Cardiac ventricle fibroblast (primary cell): ENCODE measurements at places on chromosomes 4 and X. TPM values are rescaled to one million over a fixed set of nuclear protein-coding genes. Genes with fewer than 3 reads are reported as not detected.

The RAB41 gene
- not detected in 2 replicates for total RNA-seq

The ADGRG2 gene
- total RNA-seq = 0.37 and 0.39 TPM in 2 replicates

The CLTRN gene
- total RNA-seq = 0.10 and 0.12 TPM in 2 replicates

The MAGEC1 gene
- total RNA-seq = not detected in 2 replicates

The TMPRSS11F gene
- not detected in 2 replicates for total RNA-seq

The CCDC149 gene
- total RNA-seq = 8.5 and 10.5 TPM in 2 replicates

The ARHGAP6 gene
- total RNA-seq = 53.2 and 58.0 TPM in 2 replicates

The CXXC4 gene
- total RNA-seq = not detected in 2 replicates

The FAM47E gene
- 0.44 and 0.78 TPM in 2 replicates for total RNA-seq

The EPGN gene
- not detected in 2 replicates for total RNA-seq

The ZNF718 gene
- 2.5 and 3.1 TPM in 2 replicates for total RNA-seq

The RBM47 gene
- total RNA-seq = 1.2 and 1.6 TPM in 2 replicates

The AP1S2 gene
- total RNA-seq = 11.2 TPM in 2 replicates

The CYBB gene
- total RNA-seq = under 0.01 TPM in 1 of 2 replicates, not detected in the other

The BGN gene
- total RNA-seq = 318 and 356 TPM in 2 replicates

The NPY5R gene
- not detected in 2 replicates for total RNA-seq

The PRDM8 gene
- total RNA-seq = 2.7 and 3.5 TPM in 2 replicates

The RTL9 gene
- 0.06 and 0.15 TPM in 2 replicates for total RNA-seq

The RASL11B gene
- 0.06 and 0.54 TPM in 2 replicates for total RNA-seq

The FANCB gene
- total RNA-seq = 0.37 and 0.49 TPM in 2 replicates

The MAGED2 gene
- total RNA-seq = 283 and 309 TPM in 2 replicates

The SHISA3 gene
- total RNA-seq = 64.4 and 71.1 TPM in 2 replicates

The TCEAL7 gene
- total RNA-seq = 6.4 and 8.0 TPM in 2 replicates

The FRMD7 gene
- 0.06 TPM in 1 of 2 replicates, not detected in the other for total RNA-seq

The ATP1B4 gene
- not detected in 2 replicates for total RNA-seq

The NUP62CL gene
- total RNA-seq = 0.19 TPM in 1 of 2 replicates, not detected in the other

The USP51 gene
- 1.6 and 1.9 TPM in 2 replicates for total RNA-seq

The LIMCH1 gene
- total RNA-seq = 4.6 and 9.8 TPM in 2 replicates

The RHOXF1 gene
- total RNA-seq = not detected in 2 replicates

The C4orf51 gene
- total RNA-seq = not detected in 2 replicates

The MAD2L1 gene
- 1.1 and 2.2 TPM in 2 replicates for total RNA-seq

The ARHGAP4 gene
- 0.31 and 3.9 TPM in 2 replicates for total RNA-seq

The SPANXN3 gene
- not detected in 2 replicates for total RNA-seq

The SLC10A4 gene
- total RNA-seq = not detected in 2 replicates

The PABPC1L2B gene
- total RNA-seq = not detected in 2 replicates

The PRRG3 gene
- 0.10 TPM in 1 of 2 replicates, not detected in the other for total RNA-seq

The ITM2A gene
- total RNA-seq = 6.3 and 7.4 TPM in 2 replicates
